ENCODE measurements at places on chromosomes 1 and 21. TPM values are rescaled to one million over a fixed set of nuclear protein-coding genes. Genes with fewer than 3 reads are reported as not detected.

GRCh38 chr1:119366424-119366823, 2.2 kb upstream of the HAO2 start:
- no peaks in the 10 kb centered on the region for H3K4me1 ChIP-seq
- no peaks in the 10 kb centered on the region for H3K36me3 ChIP-seq
- DNase-seq: no peak
- H3K27ac ChIP-seq: no peak overlapping the region

GRCh38 chr1:222299524-222299923, 248.4 kb downstream of the HHIPL2 start:
- DNase-seq: no peak
- H3K4me3 ChIP-seq: no peak overlapping the region
- H3K4me1 ChIP-seq: no peaks in the 10 kb centered on the region
- H3K27me3 ChIP-seq: no peaks in the 10 kb centered on the region

DNA sequence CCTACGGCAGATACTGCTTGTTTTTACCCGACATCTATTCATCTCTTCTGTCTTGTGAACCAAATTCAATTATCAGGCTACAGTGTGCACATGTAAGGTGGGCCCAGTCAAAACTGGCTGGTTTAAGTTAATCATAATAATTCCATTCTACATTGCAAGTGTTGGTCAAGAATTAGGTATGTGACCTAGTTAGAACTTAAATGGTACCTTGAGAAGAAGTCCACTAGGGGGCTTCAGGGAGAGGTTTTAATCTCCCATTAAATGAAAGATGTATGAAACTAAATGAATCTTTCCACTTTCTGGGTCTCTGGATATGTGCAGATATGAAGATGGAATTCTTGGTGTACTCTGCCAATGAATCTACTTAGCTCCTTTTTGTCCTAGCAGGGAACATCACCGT, 187.1 kb downstream of the CDC42BPA start:
- DNase-seq: no peak
- no peak overlapping the region for H3K27ac ChIP-seq
- H3K36me3 ChIP-seq: no peaks in the 10 kb centered on the region
- H3K27me3 ChIP-seq: no peaks in the 10 kb centered on the region
- no peaks in the 10 kb centered on the region for H3K4me1 ChIP-seq

- no peaks in the 10 kb centered on the region for H3K27me3 ChIP-seq
- no peak overlapping the region for H3K27ac ChIP-seq
- H3K4me1 ChIP-seq: no peaks in the 10 kb centered on the region
- H3K36me3 ChIP-seq: no peaks in the 10 kb centered on the region
- DNase-seq: no peak
- no peak overlapping the region for H3K4me3 ChIP-seq
Measured at GRCh38 chr1:63190171-63190570, 132.2 kb upstream of the FOXD3 start.

Gene CNKSR1
- total RNA-seq: 3.7 TPM

All from B cell (primary cell).